ENCODE measurements at places on chromosomes 11 and 22. TPM values are rescaled to one million over a fixed set of nuclear protein-coding genes. Genes with fewer than 3 reads are reported as not detected.

GRCh38 chr11:74123008-74123448 lies 47.8 kb downstream of the C2CD3 start:
- no peak overlapping the region for H3K4me3 ChIP-seq
- H3K27ac ChIP-seq: no peak overlapping the region
- no peaks in the 10 kb centered on the region for H3K27me3 ChIP-seq

DNA sequence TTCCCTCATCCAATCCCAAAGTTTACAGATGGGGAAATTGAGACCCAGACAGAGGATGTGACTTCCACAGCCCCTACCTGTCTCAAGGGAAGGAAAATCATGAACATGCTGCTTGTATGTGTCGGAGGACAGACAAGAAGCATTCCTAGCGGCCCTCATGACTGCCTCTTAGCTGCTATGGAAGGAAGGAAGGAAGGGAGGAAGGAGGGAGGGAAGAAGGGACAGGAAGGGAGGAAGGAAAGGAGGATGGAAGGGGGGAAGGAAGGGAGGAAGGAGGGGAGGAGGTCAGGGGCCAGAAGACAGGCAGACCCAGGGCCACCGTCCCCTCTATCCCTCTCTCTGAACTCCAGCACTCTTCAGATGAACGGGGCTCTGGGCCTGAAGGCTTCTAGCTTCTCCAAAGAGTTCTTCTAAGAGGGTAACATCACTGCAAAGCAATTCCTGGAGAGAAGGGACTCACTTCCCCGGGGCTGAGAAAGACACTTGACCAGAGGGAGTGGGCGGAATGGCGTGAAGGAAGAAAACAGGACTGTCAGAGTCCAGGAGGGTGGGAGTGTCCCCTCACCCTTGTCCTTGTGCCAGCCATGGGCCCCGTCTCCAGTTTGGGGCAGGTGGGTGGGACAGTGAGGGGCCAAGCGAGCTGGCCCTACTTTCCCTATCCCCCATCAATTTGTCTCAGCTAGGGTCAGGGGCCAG lies 149.4 kb downstream of the FEZ1 start:
- H3K27me3 ChIP-seq: no peaks in the 10 kb centered on the region
- no peaks in the 10 kb centered on the region for H3K36me3 ChIP-seq
- peaks cover 41% of the 10 kb centered on the region for H3K4me1 ChIP-seq
- peak overlapping the region; percentile 73 for H3K27ac ChIP-seq
- no peak overlapping the region for H3K4me3 ChIP-seq

DNA sequence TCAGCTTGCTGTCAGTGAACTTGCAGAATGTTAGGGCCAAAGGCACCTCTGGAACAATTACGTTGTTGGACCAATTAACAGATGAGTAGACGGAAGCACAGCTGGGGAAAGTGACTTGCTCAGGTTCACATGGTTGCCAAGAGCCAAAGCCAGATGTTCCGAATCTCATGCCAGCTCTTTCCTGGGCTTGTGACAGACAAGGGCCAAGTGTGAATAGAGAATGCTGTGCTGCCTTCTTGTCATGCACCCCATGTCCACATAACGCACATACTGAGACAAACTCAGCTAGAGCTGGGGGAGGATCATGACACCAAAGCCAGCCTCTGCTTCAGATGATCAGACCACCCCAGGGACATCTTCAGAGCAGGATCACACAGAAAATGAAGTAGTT lies 616.3 kb downstream of the INSC start:
- no peaks in the 10 kb centered on the region for H3K27me3 ChIP-seq
- H3K4me3 ChIP-seq: no peak overlapping the region
- no peaks in the 10 kb centered on the region for H3K4me1 ChIP-seq
- DNase-seq: no peak
- no peaks in the 10 kb centered on the region for H3K36me3 ChIP-seq
- H3K27ac ChIP-seq: no peak overlapping the region

DNA sequence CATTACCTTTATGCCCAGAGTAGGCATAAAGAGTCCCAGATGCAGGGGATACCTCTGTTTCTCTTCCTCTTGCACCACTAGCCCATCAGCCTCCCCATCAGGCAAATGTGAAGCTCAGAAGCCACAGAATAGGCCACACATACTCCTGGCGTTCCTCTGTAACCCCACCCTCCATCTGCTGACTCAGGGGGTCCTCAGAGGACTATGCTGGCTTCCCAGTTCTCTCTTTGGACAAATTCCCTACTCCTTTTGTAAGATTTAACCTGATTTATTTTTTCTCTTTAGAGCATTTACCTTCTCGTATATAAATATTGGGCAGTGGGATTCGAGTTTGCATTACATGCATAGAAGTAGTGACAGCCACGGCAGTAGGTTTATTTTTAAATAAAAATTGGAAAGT lies 262.3 kb upstream of the CADM1 start:
- no peaks in the 10 kb centered on the region for H3K27me3 ChIP-seq
- H3K36me3 ChIP-seq: no peaks in the 10 kb centered on the region
- no peak overlapping the region for H3K4me3 ChIP-seq
- H3K27ac ChIP-seq: no peak overlapping the region
- no peak for DNase-seq

The NPAT gene
- total RNA-seq: 24.3 TPM

- no peak for DNase-seq
- no peaks in the 10 kb centered on the region for H3K27me3 ChIP-seq
- no peaks in the 10 kb centered on the region for H3K36me3 ChIP-seq
- peaks cover 12% of the 10 kb centered on the region for H3K4me1 ChIP-seq
- H3K27ac ChIP-seq: no peak overlapping the region
Measured at GRCh38 chr22:40953471-40953870, 2.3 kb downstream of the RBX1 start.

The RASSF10 gene
- total RNA-seq: 6.3 TPM

GRCh38 chr11:89667001-89667400 lies 43.1 kb upstream of the TRIM77 start:
- no peak overlapping the region for H3K4me3 ChIP-seq
- DNase-seq: no peak
- H3K27me3 ChIP-seq: no peaks in the 10 kb centered on the region
- no peaks in the 10 kb centered on the region for H3K4me1 ChIP-seq

- DNase-seq: no peak
- no peaks in the 10 kb centered on the region for H3K36me3 ChIP-seq
- no peaks in the 10 kb centered on the region for H3K27me3 ChIP-seq
- peaks cover 51% of the 10 kb centered on the region for H3K4me1 ChIP-seq
- H3K4me3 ChIP-seq: no peak overlapping the region
- H3K27ac ChIP-seq: peak overlapping the region; percentile 56
Measured at GRCh38 chr22:37564111-37564711, 3.9 kb downstream of the CDC42EP1 start.

The ALDH3B1 gene
- 5.3 TPM for total RNA-seq

DNA sequence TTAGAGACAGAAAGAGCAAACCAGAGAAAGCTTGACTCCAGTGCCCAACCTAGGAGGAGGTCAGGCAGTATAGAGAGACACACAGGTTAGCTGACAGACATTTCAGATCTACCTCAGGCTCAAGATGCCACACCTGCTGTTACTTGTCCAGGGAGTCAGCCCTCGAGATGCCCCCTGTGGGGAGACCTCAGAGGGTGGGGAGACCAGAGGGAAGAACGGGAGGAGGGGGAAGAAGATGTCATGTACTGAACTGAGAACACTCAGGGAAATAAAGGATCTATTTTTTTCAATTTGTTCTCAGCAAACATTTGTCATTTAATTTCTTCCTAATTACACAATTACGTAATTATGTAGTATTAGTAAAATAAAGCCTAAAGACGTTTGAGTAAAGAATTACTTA lies 196.3 kb upstream of the CADM1 start:
- DNase-seq: no peak
- H3K27me3 ChIP-seq: no peaks in the 10 kb centered on the region
- H3K36me3 ChIP-seq: no peaks in the 10 kb centered on the region
- H3K4me1 ChIP-seq: peaks cover 5% of the 10 kb centered on the region

The CDCA5 gene
- 50.9 TPM for total RNA-seq

GRCh38 chr11:115961159-115962003 lies 457.2 kb upstream of the CADM1 start:
- H3K36me3 ChIP-seq: no peaks in the 10 kb centered on the region
- no peak overlapping the region for H3K4me3 ChIP-seq

The OR8D4 gene
- 11.7 TPM for total RNA-seq

The OVOL1 gene
- 33.9 TPM for total RNA-seq

The GRK3 gene
- 10.9 TPM for total RNA-seq

DNA sequence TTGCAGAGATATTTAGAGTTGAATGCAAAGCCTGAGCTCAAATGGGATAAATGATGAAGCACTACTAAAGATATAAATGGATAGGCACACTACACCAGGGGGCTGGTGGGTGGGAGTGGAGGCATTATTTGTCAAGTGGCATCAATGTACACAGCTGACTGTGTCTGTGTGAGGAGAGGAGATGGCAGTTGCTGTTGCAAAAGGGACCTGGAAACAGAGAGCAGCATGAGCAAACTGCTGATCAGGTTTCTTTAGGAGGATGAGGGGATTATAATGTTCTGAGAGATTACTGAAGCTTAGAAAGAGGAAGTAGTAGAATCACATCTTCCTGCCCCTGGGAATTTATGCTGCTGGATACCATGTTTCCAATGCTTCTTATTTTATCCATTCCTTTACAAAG lies 39.4 kb upstream of the LIN7C start:
- H3K4me3 ChIP-seq: no peak overlapping the region
- H3K4me1 ChIP-seq: no peaks in the 10 kb centered on the region
- no peaks in the 10 kb centered on the region for H3K27me3 ChIP-seq
- no peak for DNase-seq

GRCh38 chr11:76236092-76236999 lies 30.0 kb upstream of the WNT11 start:
- H3K4me3 ChIP-seq: peak overlapping the region; percentile 88
- H3K4me1 ChIP-seq: peaks cover 7% of the 10 kb centered on the region
- no peaks in the 10 kb centered on the region for H3K36me3 ChIP-seq
- peak; percentile 74 for DNase-seq

GRCh38 chr11:72352859-72353551 lies 81.3 kb downstream of the CLPB start:
- H3K4me1 ChIP-seq: peaks cover 7% of the 10 kb centered on the region
- no peak overlapping the region for H3K4me3 ChIP-seq

GRCh38 chr11:75100314-75100713 lies 3.6 kb upstream of the OR2AT4 start:
- DNase-seq: no peak
- H3K27me3 ChIP-seq: no peaks in the 10 kb centered on the region
- no peak overlapping the region for H3K4me3 ChIP-seq
- no peaks in the 10 kb centered on the region for H3K4me1 ChIP-seq
- no peak overlapping the region for H3K27ac ChIP-seq
- H3K36me3 ChIP-seq: no peaks in the 10 kb centered on the region

The INSC gene
- total RNA-seq: 2.2 TPM

The CCDC188 gene
- total RNA-seq: 12.2 TPM

The OR10D3 gene
- total RNA-seq: 1.6 TPM

The TBX1 gene
- total RNA-seq: 23.3 TPM

DNA sequence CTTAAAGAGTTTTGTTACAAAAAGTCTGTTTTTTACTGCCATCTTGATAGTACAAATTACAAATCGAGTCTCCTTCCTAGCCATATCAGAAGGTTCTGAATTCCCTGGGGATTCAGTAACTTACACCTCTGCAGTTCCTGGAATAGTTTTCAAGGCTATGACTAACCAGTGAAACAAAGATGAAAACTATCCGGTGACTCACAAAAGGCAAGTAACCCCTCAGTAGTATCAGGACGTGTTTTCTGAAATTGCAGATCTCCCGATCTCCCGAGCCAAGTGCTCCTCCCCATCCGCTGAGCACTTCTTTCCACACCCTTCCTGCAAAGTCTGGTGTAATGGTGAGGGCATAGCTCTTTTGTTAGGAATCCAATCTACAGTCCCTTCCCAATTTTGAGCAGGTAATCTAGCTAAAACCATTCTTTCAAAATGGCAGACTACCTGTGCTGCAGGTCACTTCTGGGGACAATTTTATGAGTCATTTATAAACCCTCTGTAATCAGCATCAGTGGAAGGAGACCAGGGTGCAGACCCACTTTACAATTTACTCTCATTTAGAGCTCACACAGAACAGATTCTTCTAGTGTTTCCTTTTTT lies 7.7 kb downstream of the E2F8 start:
- no peaks in the 10 kb centered on the region for H3K4me1 ChIP-seq
- DNase-seq: no peak
- H3K4me3 ChIP-seq: no peak overlapping the region
- no peaks in the 10 kb centered on the region for H3K27me3 ChIP-seq
- H3K27ac ChIP-seq: no peak overlapping the region

GRCh38 chr11:68327586-68328370 lies 15.4 kb downstream of the LRP5 start:
- H3K4me3 ChIP-seq: no peak overlapping the region
- no peaks in the 10 kb centered on the region for H3K27me3 ChIP-seq

The SCUBE2 gene
- total RNA-seq: 3.5 TPM

- no peak overlapping the region for H3K4me3 ChIP-seq
- H3K4me1 ChIP-seq: no peaks in the 10 kb centered on the region
Measured at GRCh38 chr22:48566741-48567140, 1260.9 kb downstream of the BRD1 start.

The PANX2 gene
- 6.3 TPM for total RNA-seq

The MB gene
- total RNA-seq: 0.93 TPM

DNA sequence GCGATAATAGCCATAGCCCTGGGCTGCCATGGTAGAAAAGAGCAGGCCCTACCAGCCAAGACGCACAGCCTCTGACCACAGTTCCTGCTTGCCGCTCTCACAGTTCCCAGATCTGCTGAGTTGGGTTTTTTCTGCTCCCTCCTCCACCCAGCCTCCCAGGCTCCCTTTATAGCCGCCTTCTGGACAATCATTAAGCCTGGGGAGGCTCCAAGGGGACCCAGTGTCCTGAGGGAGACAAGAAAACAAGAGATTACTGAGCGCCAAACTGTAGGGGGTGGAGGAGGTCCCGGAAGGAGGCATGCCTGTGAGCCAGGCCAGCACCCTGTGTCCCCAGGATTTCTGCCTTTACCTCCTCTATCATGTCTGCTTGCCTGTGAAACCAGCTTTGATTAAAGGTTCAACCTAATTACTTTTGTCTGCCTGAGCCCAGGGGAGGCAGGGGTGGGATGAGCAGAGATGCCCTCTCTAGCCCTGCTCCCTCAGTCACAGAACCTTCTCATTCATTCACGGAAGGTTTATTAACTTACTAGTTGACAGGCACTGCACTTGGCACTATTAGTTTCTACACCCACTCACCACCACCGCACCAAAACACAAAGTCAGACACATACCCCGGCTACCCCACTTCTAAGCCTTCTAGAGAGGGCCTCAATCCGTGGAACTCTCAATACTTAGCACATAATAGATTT lies 1.2 kb downstream of the SLC37A4 start:
- H3K36me3 ChIP-seq: no peaks in the 10 kb centered on the region
- H3K4me3 ChIP-seq: peak overlapping the region; percentile 74

The MS4A1 gene
- total RNA-seq: 0.43 TPM

The APOL1 gene
- 5.0 TPM for total RNA-seq

DNA sequence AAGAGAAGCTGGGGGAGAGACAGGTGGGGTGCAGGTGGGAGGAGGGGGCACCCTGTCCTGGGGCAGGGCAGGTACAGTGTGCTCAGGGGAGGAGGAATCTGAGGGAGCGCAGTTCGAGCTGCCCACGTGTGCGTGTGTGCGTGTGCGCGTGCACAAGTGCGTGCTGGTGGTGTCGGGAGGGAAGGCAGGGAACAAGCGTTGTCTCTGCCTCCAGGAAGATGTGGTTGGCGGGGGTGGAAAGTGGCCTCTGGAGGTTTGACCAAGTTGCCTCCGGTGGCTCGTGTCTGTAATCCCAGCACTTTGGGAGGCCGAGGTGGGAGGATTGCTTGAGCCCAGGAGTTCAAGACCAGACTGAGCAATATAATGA lies 49.9 kb upstream of the THY1 start:
- no peaks in the 10 kb centered on the region for H3K27me3 ChIP-seq
- H3K27ac ChIP-seq: no peak overlapping the region
- no peaks in the 10 kb centered on the region for H3K4me1 ChIP-seq
- no peak for DNase-seq
- H3K36me3 ChIP-seq: no peaks in the 10 kb centered on the region
- H3K4me3 ChIP-seq: no peak overlapping the region

Measured in testis (tissue), 5 donors.